Astrocyte of the cerebellum (primary cell): ENCODE measurements at places on chromosomes 12 and 14.

DNA sequence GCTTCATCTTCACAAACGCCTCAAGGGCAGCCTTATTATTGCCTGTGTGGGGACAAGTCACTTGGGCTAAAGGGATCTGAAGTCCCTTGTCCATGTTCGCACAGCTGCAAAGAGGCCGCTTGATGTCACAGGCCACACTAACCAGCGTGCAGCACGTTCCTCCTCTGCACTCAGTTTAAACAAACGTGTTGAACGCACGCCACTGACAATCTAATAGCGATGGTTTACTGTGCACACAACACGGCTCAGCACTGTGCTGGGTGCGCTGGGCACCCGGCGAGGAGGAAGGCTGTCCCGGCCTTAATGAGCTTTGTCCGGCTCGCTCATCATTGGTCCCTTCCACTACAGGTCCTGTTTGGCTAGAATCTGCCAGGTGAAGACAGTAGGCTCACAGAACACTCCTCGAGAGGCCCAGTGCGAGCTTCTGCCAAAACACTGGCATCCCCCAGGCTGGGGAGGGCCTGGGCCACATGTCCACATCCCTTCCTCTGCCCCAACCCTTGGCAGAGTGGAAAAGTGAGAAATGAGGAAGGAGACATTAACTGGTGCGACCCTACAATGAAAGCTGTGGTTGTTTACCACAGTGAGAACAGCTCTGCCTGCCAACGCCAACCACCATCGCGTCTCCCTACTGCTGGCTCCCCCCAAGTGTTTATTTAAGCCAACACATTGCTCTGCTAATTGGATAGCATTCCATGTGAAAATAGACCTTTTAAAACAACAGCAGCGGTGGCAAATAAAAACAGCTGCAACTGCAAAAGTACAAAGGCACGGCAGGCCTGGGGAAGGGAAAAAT is 113.2 kb downstream of the RBM19 start:
- DNase-seq = peak; percentile 18

DNA sequence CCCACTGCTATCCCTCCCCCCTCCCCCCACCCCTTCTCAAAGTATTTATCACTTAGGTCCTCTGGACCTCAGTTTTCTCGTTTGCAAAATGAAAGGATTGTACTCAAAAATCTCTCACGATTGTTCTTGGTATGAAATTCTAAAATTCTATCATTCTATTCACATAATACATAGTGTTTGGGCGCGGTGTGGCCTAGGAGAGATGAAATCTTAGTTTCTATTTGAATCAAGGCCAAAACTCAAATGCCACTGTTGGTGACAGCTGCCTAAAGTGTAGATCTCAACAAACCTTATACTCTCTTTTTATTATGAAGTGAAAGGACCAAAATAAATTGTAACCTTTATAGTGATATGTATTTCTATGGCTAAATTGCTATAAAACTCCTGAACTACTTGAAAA is 23.7 kb upstream of the YAF2 start:
- no peak for DNase-seq

DNA sequence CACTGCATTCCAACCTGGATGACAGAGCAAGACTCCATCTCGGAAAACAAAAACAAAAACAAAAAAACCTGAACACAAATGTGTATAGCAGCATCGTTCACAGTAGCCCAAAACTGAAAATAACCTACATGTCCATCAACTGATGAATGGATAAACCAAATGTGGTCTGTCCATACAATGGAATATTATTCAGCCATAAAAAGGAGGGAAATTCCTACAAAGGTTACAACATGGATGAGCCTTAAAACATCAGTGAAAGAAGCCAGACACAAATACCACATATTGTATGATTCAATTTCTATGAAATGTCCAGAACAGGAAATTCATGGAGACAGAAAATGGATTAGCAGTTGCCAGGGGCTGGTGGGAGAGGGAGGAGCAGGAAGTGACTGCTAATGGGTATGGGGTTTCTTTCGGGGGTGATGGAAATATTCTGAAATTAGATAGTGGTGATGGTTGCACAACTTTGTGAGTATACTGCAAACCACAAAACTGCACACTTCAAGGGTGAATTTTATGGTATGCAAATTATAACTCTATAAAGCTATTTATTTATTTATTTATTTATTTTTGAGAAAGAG is 4.0 kb downstream of the MYL2 start:
- no peak for DNase-seq

DNA sequence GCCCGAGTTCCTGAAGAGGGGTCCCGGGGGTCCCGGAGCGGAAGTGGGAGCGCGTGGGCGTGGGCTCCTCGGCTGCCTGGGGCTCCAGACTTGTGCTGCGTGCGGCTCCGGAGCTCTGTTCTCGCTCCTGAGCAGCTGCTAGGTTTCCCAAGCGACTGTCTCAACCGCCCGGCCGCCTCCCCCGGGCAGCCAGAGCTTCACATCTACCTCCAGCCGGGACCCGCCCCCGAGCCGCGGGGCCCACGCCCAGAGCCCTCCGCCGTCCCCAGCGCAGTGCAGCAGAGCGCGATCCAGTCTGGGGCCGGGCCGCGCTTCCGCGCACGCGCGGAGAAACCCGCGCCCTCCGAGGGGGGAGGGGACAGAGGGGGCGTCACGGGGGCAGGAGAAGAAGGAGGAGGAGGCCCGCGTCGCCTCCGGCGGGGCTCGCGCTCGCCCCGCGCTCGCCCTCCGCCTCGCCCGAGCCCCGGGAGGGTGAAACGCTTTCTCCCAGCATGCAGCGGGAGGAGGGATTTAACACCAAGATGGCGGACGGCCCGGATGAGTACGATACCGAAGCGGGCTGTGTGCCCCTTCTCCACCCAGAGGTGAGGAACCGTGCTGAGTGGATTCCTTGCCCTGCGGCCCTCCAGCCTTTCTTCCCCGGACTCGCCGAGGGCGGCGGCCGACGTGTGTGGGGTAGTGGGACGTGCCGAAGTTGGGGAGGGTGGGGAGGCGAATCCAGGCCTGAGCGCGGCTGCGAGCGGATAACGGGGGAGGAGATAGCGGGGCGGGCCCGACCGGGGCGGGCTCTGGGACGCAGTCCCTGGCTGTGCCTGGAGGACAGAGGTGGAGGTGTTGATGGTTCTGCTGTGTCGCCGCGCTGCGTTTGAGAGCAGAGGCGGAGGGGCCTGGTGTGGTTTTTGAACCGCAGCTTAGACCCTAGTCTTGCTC is at the start of gene ZDHHC17:
TSS of gene ZDHHC17 (plus strand) at position 370 of the 930 bp plus-strand sequence. CDS start at position 492, 122 bp downstream.
- peak; percentile 85 for DNase-seq

DNA sequence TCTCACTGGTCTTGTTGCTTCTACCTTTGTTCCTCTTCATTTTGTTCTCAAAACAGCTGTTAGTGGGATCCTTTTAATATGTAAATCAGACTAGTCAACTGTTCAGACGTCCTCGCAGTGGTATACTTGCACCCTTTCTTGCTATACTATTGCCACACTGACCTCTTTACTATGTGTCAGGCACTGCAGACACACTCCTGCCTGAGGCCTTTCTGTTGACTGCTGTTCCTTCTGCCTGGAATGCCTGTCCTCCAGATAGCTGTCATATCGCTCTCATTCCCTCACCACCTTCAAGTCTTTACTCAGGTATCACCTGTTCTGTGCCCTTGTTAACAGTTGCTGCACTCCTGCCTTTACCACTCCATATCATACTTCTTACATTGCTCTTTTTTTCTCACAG is 90.0 kb upstream of the TMEM263 start:
- DNase-seq = no peak

GRCh38 chr12:4148418-4149056 is 125.0 kb upstream of the CCND2 start:
- DNase-seq = no peak

DNA sequence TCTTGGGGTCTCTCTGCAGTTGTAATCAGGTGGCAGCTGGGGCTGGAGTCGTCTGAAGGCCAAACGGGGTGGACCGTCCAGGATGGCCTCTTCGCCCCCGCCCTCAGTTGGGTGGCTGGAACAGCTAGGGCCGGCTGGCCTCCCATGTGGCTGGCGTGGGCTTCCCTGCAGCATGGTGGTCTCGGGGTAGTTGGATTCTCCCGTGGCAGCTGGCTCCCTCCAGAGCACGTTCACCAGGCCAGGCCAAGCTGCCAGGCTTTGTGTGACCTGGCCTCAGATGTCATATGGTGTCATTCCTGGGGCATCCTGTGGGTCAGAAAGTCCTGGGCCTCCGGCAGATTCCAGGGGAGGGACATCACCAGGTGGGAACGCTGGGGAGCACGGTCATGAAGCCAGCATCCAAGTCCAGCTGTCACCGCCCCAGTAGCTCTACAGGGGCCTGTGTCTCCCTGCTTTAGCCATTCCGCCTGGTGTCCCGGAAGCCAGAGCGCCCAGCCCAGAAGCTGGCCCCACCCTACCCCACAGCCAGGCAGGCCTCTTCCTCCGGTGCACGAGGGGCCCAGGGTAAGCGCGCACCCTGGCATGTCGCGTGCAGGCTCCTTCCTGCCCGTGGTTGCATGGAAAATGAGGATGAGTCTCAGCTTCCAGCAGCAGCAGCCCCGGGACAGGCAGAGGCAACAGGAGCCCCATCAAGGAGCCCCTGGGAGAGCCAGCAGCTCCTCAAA is 1.3 kb upstream of the NUDT14 start:
- DNase-seq = no peak

GRCh38 chr14:25080682-25081081 is 30.7 kb upstream of the STXBP6 start:
- no peak for DNase-seq

GRCh38 chr14:48504921-48505320 is 829.5 kb upstream of the MDGA2 start:
- no peak for DNase-seq

GRCh38 chr12:76193961-76194360 is 109.5 kb upstream of the NAP1L1 start:
- DNase-seq = no peak

DNA sequence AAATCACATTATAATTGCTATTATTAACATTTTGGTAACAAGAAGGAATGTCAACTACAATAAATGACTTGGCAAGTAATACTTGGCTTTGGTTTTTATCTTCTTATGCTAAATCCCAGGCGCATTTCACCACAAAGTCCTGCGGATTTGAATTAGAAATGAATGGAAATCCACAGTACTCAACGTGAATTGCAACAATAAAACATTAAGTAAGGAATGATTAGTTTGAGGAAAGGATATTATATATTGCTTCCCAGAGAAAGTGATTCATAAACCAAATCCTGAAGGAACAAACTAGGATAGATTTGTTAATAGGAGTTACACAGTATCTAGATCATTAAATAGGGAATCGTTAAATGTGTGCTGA is 1089.7 kb downstream of the TRHDE start:
- DNase-seq = no peak

GRCh38 chr14:63996625-63997220 is 143.9 kb downstream of the SYNE2 start:
- DNase-seq = no peak

DNA sequence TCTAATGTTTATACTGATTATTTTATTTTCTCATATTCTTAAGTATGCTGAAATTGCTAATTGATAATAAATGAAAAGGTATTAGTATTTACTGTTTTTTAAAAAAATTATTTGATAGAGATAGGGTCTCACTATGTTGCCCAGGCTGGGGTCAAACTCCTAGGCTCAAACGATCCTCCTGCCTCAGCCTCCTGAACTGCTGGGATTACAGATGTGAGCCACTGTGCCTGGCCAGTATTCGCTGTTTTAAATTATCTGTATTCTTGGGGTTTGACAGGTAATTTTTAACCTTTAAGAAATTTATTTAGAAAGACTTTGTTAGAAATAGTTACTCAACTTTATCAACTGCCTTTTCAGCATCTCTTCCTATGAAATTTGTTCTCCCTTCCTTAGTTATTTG is 32.2 kb downstream of the RAN start:
- DNase-seq = no peak

DNA sequence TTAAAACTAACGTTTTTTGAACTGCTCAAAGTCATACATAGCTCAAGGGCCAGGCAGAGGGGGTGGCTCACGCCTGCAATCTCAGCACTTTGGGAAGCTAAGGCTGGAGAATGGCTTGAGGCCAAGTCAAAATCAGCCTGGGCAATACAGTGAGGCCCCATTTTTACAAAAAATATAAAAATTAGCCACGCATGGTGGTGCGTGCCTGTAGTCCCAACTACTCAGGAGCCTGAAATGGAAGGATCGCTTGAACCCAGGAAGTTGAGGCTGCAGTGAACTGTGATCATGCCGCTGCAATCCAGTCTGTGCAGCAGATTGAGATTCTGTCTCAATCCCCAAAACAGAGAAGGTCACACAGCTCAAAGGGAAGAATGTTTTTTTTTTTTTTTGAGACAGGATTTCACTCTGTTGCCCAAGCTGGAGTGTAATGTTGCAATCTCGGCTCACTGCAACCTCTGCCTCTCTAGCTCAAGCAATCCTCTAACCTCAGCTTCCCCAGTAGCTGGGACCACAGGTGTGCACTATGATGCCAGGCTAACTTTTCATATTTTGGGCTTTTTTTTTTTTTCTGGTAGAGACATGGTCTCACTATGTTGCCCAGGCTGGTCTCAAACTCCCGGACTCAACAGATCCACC is 2.9 kb downstream of the RBM23 start:
- DNase-seq = no peak
